ENCODE measurements at places on chromosomes 5 and 9.

- no peak for DNase-seq
Observed at GRCh38 chr9:109016132-109016531, 2.8 kb upstream of the CTNNAL1 start.

GRCh38 chr5:6193310-6193709 lies 185.0 kb downstream of the MED10 start:
- no peak for DNase-seq

GRCh38 chr9:130997925-130998596 lies 10.9 kb upstream of the LAMC3 start:
- DNase-seq, result no peak

GRCh38 chr5:172714491-172715420 lies 56.2 kb downstream of the DUSP1 start:
- DNase-seq, result no peak

GRCh38 chr5:164214698-164215097 lies 709.3 kb downstream of the MAT2B start:
- DNase-seq, result no peak

DNA sequence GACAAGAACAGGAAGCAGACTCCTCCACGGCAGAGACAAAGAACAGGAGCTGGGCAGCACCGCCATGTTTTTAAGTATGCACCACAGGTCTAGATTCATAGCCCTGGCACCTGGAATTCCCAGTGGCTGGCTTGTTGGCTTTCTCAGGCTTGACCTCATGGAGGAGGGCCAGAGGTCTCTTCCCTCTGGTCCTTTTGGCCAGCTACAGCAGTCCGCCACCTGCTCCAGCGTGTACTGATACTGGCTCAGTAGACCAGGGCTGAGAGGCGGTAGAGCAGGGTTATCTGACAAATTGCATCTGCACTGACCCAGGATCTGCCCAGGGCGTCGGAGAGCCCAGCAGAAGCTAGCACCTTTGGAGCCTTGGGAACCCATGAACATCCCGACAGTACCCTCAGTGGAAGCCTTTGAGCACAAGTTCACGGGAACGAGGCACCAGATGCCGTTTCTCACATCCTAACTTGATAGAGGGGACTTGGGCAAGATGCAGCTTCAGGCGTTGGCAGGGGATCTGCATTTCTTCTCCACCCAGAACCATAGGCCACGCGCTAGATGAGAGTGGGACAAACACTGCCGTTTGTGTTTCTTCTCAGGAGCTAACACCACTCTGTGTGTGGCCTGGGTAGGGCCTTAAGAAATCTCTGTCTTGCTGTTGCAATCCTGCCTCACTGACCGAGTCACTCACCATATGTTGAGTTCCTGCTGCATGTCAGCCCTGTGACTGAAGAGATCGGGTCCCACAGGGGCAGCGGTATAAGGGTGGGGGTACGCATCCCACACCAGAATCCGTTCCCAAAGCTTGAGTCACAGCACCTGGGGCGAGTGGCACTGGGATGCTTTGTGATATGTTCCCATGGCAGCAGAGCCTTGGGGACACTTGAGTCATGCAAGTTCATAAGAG lies 90.3 kb upstream of the OTULINL start:
- no peak for DNase-seq

- no peak for DNase-seq
Observed at GRCh38 chr9:110140276-110140675, 67.7 kb downstream of the C9orf152 start.

- DNase-seq, result no peak
Observed at GRCh38 chr5:18281947-18282581, 647.8 kb downstream of the TAF11L14 start.

GRCh38 chr5:83528439-83528769 lies 56.9 kb downstream of the VCAN start:
- no peak for DNase-seq

- no peak for DNase-seq
Observed at GRCh38 chr9:4353236-4353635, 53.4 kb upstream of the GLIS3 start.

GRCh38 chr9:108836781-108837180 lies 19.0 kb downstream of the ACTL7B start:
- DNase-seq, result no peak

GRCh38 chr5:54766748-54767147 lies 218.6 kb downstream of the ESM1 start:
- DNase-seq, result no peak

- no peak for DNase-seq
Observed at GRCh38 chr5:76790632-76791290, 28.1 kb upstream of the F2RL1 start.

GRCh38 chr5:113295111-113295539 lies 139.7 kb downstream of the TSSK1B start:
- no peak for DNase-seq

GRCh38 chr5:175102717-175103116 lies 341.3 kb downstream of the DRD1 start:
- DNase-seq, result no peak

DNA sequence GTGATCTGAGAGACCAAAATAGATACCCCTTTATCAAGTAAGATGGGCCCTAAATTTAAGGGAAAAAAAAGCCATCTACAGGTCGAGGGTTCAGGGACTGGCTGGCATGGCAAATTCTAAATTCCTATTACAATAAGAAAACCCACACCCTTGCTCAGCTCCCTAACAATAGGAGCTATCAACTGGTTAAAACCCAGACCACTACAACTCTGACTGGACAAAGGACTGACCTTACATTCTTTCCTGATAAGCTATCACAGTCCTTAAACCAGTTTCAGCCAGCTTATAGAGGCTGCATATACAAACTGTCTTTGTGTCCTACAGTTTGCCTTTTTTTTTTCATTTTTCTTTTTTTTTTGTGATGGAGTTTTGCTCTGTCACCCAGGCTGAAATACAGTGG lies 803.6 kb downstream of the NR2F1-AS1 start:
- DNase-seq, result no peak

DNA sequence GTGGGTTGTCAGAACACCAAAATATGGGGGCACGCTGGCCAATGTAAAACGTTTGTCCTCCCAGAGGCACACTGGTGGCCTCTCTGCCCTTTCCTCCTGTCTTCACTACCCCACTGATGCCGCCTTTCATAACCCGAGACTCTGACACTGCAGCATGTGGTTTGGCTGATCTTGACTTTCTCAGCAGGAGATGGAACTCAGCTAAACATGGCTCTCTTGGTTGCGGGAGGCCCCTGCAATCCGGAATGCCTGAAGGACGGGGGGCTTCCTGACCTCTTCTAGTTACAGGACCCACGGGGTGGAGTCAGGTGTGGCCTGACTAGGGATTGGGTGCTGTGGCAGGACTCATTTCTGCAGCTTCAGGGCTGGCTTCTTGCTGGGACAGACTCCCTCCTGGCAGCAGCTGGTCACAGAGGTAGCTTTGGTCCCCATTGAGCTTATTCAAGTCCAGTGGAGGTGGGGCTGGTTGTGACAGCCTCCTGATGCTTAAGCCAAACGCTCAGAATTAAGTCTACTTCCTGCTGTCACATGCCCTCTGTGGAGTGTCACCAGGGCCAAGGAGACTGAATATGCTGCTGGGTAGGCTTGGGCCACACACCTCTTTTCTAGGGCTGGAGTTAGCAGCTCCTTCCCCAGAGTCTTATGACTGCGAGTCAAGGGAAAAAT lies 44.2 kb downstream of the NXNL2 start:
- DNase-seq, result no peak

DNA sequence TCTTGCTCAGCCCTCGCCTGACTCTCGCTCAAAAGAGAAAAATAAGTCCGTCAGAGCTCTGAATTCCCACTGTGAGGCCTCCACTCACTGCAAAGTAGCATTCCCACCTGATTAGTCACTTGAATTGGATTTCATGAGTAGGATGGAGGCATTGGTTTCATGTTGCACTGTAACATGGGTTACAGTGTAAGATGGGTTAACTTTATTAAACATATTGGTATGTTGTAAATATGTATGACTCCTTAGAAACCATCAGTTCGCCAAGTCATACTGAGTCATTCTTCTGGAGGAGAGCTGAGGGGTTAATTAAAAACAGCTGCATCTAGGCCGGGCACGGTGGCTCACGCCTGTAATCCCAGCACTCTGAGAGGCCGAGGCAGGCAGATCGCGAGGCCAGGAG lies 93.8 kb upstream of the BNC2 start:
- no peak for DNase-seq

DNA sequence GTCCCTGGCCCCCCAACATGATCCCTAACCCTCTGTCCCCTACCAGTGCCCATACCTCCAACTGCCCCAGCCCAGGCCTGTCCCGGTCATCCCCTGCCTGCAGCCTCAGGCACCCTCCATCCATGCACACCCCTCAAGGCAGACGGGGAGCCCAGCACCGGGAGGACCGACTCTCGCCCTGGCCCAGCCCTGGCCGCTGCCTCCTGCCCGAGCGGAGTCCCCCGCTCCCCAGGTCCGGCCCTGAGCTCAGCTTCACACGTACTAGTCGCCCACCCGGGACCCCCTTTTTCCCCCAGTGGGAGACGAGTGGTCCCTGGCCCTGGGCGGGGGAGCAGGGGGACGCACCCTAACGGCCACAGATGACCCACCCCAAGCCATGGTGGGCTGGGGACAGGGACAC lies 49.0 kb upstream of the UBAC1 start:
- no peak for DNase-seq

- DNase-seq, result no peak
Observed at GRCh38 chr5:87899208-87899661, 369.4 kb downstream of the TMEM161B start.

DNA sequence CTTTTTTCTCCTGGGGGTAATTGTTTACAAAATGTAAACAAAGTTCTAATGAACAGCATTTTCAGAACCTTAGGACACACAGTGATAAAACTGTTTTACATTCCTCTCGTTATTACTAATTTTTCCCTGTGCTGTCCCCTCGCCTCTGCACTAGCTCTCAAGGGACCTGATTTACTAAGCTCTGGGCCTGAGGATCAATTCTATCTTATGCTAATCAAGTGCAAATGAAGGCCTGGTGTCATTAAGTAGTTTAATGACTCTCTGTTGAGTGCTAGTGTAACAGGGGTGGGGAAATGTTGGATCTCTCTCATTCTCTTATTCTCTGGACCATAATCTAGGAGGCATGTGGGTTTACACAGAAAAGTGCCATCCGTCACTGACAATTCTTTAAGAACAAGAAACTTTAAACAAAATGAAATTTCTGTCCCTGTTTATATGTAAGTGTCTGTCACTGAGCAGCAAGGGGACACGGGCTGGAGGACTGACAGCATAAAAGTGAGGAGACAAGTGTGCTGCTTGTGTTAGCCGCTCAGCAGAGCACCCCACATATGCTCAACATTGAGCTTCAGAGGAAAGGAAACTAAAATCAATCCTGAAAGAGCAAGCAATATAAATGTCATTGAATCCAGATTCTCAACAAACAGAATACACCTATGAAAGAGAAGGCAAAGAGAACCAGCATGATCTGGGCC lies 115.4 kb downstream of the WDR41 start:
- DNase-seq, result no peak

DNA sequence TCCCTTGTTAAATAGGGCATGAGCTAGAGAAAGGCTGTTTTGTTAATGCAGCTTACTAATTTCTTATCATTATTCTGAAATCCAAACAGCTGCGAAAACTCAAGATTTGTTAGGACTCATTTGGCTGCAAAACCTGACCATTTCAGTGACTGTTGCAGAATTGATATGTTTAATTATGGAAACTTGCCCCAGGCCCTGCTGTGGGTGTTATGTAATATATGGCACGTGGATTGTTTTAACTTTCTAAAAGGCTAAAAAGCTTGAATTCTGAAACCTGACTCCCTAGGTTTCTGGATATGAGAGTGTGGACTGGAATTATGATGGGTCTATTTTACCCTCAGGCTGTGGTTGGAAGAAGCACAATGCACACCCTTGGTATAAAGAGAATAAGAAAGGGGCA lies 4.4 kb downstream of the IL9 start:
- no peak for DNase-seq

DNA sequence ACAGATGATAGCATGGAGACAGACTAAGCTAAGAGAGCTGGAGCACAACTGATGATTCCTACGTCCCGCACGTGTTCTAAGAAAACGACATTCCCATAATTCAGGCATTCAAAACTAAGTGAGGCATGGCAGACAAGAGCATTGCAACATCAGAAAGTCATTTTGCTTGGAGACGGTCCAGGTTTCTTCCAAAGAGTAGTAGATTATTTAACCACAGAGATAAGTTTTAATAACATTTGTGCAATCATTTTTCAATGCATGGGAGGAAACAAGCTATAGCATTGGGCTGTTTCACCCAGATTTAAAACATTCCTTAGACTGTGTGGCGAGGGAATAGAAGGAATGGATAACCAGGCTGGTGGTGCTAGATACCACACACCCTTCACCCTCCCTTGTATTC lies 117.2 kb downstream of the APBA1 start:
- DNase-seq, result no peak

DNA sequence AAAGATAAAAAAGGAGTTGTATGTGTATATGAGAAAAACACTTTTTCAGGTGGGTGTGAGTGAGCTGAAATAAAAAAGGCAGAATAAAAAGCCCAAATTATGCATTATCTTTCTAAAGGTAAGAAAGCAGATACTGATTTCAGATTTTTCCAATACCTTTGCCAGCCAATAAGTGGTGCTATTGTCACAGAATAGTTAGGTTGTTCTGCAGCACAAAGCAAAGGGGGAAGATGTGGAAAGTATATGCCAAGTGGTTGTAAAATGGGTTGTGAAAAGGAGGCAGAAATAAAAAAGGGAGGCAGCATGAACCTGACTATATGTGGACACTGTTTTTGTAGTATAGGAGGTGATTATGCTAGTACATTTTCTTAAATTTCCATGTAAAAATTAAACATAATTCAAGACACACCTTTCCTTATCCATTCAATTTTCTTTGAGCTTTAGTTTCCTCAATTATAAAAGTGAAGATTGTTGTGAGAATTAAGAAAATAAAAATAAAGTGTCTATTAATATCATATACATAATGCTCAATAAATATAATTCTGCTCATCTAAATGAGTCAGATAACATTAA lies 106.7 kb downstream of the SMIM15 start:
- DNase-seq, result no peak

DNA sequence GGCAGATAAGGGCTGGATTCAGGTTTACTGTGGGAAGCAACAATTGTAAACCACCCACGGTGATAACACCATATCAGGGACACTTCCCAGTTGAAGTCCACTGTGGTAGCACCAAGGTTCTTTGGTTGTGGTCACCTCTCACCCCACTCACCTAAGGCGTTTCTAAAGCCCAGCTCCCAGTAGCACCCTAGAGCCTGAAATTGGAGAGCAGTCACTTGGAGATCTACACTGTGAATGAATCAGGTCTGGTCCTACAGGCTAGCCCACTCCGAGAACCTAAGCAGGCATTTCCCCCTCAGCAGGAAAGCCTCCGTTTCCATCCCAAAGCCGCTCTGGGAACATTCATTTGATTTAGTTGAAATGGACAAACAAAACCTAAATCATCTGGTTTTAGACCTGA lies 191.3 kb downstream of the TTC39B start:
- no peak for DNase-seq

GRCh38 chr5:138468133-138468965 lies 3.1 kb downstream of the EGR1 start:
- DNase-seq, result no peak

DNA sequence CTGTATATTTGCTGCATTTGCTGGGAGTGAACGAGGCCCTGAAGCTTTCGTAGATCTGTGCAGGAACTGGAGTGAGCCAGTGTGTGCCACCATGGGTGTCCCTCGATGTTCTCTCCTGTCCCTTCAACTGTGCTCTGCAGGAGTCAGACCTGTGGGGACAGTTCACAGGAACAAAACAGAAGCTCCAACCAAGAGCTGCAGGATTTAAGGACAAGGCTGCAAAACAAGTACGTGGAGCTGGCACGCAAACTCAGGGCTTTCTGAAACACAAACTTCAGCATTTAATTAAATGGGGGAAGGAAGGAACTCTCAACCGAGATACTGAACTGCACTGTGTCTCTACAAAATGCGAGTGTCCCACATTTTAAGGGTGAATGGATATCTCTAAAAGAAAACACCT lies 24.2 kb downstream of the BASP1 start:
- DNase-seq, result no peak

- DNase-seq, result no peak
Observed at GRCh38 chr5:17056141-17056631, 120.1 kb upstream of the MYO10 start.

All from cortex of kidney (tissue), 1 donor.